ENCODE measurements at places on chromosomes 5 and 9. TPM values are rescaled to one million over a fixed set of nuclear protein-coding genes. Genes with fewer than 3 reads are reported as not detected.

Gene CCL21
- polyA plus RNA-seq, result not detected

Gene CDX1
- not detected for polyA plus RNA-seq

Gene IDNK
- 20.9 TPM for polyA plus RNA-seq

Gene GRIN1
- polyA plus RNA-seq, result not detected

Gene FOXD4
- not detected for polyA plus RNA-seq

Gene PFDN1
- polyA plus RNA-seq, result 122 TPM

Gene LRRC14B
- polyA plus RNA-seq, result not detected

Gene ANKRD18B
- polyA plus RNA-seq, result not detected

Gene N4BP3
- polyA plus RNA-seq, result 10.1 TPM

Gene FGD3
- 86.1 TPM for polyA plus RNA-seq

Gene CER1
- not detected for polyA plus RNA-seq

Gene PDGFRB
- 0.45 TPM for polyA plus RNA-seq

Gene CDKN2A
- polyA plus RNA-seq, result 13.9 TPM

Gene SPINK6
- polyA plus RNA-seq, result not detected

Gene CCDC152
- polyA plus RNA-seq, result 1.2 TPM

Gene IGFBPL1
- polyA plus RNA-seq, result not detected

Gene LHX6
- not detected for polyA plus RNA-seq

Gene ANKDD1B
- 0.15 TPM for polyA plus RNA-seq

Gene NMUR2
- polyA plus RNA-seq, result not detected

Gene CLTA
- 82.0 TPM for polyA plus RNA-seq

Gene SLCO6A1
- not detected for polyA plus RNA-seq

Gene LCN12
- polyA plus RNA-seq, result not detected

Gene MORN5
- not detected for polyA plus RNA-seq

Gene ZNF879
- 2.7 TPM for polyA plus RNA-seq

Gene MYOZ3
- not detected for polyA plus RNA-seq

Gene DNAH5
- polyA plus RNA-seq, result not detected

Gene CTXN3
- not detected for polyA plus RNA-seq

Gene GABRB2
- polyA plus RNA-seq, result not detected

Gene IRX4
- polyA plus RNA-seq, result not detected

Gene CTNNAL1
- 1.1 TPM for polyA plus RNA-seq

Data from IgD-negative memory B cell (primary cell).